ENCODE measurements at places on chromosomes 1 and 21. TPM values are rescaled to one million over a fixed set of nuclear protein-coding genes. Genes with fewer than 3 reads are reported as not detected.

The PDZK1IP1 gene
- not detected for total RNA-seq

DNA sequence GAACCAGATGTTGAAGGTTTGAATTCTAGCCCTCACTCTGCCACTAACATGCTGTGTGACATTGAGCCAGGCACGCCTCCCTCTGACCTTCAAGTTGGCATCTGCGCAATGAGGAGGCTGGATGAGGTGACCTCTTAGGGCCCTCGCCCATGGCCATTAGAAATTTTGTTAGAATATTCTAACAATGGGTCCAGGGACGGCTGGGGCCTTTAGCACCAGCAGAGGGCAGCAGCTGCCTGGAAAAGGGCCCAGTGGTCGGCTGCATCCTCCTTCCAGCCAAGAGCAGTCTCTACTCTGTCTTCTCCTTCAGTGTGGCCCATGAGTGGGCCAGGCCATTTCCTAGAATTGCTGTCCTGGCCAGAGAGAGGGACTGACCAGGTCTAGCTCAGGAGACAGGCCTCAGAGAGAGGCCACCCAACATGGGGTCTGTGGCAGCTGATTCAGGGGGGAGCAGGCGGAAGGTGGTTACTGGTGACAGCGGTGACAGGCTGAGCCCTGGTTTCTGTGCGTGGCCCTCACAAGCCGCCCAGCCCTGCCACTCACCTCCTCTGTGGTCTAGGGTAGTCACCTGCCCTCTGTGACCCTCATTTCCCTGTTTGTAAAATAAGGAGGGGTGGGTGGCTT, 101.3 kb upstream of the ACTL8 start:
- DNase-seq, result no peak

GRCh38 chr1:198641501-198641900, 2.7 kb downstream of the PTPRC start:
- DNase-seq, result no peak

GRCh38 chr1:76587212-76587611, 280.1 kb upstream of the ST6GALNAC5 start:
- DNase-seq, result no peak

The SAMD11 gene
- total RNA-seq, result not detected

GRCh38 chr1:17244821-17245740, 3.8 kb upstream of the PADI3 start:
- DNase-seq, result no peak

The OR2L2 gene
- total RNA-seq, result 0.14 TPM

DNA sequence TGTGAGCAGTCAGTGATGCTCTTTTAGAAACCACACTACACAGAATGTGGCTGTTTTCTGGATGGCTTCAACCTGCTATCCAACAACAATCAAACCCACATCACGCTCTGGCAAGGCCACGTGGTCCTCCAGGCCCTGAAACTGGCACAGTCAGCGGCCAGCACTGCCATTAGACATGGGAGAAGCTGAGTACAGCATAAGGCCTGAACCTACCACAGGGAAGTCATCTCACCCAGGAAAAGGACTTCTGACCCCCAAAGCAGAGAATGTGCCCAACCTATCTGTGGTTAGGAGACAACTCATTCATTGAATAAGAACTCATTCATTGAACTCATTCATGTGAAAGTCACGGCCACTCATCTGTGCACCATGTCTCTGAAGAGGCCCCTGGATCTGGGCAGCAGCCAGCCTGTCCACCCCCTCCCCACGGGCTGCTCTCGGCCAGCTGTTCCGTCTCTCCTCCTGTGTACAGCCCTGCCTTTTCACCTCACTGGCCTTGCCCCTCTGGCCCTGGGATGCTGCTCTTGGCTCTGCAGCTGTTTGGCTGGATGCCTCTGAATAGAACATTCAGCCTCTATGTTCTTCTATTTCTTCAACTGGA, 41.1 kb downstream of the C1orf198 start:
- no peak for DNase-seq

The JMJD4 gene
- total RNA-seq, result 14.8 TPM

DNA sequence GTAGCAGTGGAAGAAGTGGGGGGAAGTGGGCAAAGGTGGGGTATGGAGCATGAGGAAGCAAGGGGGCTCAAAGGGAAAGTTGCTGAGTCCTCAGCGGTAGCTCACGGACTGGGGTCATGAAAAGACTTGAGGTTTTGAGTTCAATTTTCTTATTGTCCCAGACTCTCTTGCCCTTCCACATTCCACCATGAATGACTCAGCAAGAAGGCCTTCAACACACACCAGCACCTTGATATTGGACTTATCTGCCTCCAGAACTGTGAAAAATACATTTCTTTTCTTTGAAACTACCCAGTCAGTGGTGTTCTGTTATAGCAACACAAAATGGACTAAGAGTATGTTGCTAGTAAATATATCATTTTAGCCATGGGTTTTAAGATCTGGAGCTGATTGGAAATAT, 17.3 kb upstream of the RHBDL2 start:
- DNase-seq, result no peak

The FLVCR1 gene
- total RNA-seq, result 9.1 TPM

The ANKRD35 gene
- total RNA-seq, result 0.50 TPM
